ENCODE measurements at places on chromosomes 2 and 18.

DNA sequence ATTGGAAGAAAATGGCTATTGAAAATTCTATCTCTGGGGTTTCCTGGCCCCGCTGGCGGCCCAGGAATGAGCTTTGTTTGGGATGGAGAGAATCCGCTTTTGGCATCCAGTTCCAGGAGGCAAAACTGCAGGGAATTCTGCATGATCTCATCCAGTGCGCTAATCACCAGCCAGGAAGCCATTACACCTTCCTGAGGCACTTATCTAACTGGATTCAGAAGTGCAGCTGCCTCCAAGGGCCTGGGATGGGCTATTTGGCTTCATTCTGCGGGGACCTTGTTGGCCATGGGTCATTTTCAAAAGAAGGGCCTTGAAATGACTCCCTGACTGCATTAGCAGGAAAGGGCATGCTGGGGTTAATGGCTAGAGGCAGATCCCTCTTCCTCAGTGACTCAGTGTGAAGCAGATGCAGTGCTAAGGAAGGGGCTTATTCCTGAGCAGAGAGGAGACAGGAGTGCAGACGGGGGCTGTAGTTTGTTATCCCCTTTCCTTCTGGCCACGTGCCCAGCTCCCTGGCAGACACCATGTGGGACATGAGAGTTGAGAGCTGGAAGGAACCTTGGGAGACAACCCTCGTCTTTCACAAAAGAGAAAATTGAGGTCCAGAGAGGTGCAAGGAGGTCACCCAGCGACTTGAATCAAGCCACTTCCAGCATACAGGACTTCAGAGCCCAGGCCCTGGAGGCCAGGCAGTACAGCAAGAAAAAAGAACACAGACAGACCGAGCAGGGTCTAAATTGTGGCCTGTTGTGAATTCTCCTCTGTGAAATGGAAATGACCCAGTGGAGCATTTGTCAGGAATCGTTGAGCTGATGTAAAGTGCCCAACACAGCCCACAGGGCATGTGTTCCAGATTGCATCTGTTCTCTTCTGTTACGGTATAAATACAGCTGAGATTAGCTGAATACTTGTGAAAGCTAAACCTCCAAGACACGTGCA is 161.8 kb downstream of the PRKCE start:
- no peak for DNase-seq

DNA sequence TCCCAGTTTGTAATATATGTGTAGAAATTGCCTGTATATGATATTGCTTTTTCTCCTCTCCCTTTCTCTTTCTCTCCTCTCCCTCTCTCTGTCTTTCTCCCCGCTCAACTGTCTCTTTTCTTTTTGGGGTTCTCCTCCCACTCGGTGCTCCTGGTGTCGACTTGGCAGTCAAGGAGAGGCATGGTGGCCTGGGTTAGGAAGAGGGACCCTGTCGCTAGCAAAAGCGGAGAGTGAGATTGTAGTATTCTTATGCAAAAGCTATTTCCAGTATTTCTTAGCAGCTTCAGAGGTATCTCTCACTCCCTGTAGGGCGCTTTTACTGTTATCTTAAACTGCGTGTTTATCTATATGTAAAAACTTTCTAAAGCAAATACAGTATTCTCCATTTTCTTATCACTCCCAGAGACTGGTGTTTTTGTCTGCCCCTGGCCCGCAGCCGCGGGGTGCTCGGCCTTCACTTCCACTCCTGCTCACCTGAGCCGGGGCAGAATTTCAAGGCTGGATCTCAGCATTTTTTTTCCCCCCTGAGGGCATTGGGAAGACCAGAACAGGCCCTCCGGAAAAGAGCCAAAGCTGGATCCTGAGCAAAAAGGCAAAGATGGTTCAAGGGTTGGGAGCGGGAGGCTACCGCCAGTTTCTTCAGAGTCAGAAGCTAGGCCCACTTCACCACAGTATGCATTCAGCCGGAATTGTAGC is 4.3 kb downstream of the SIX3 start:
- no peak for DNase-seq

GRCh38 chr2:98538280-98539041 is 69.9 kb downstream of the COA5 start:
- DNase-seq: no peak

DNA sequence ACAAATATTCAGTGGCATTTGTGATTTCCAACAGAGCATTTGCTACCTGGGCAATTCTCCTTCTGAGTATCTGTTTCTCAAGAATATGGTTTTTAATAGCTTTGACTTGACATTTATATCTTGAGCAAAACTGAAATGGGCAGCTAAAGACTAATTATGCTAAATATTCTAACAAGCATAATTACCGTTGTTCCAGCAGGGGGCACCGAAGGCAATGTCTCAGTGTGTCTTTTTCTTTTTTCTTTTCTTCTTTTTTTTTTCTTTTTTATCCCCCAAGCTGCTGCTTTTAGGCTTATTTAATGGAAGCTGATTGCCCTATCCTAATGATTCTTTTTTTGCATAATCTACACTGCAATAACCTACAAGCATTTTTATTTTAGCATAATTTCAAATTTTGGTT is 138.9 kb upstream of the NABP1 start:
- no peak for DNase-seq

- DNase-seq: no peak
These were observed 225.0 kb downstream of the TTC32 start for GRCh38 chr2:19676770-19677169.

DNA sequence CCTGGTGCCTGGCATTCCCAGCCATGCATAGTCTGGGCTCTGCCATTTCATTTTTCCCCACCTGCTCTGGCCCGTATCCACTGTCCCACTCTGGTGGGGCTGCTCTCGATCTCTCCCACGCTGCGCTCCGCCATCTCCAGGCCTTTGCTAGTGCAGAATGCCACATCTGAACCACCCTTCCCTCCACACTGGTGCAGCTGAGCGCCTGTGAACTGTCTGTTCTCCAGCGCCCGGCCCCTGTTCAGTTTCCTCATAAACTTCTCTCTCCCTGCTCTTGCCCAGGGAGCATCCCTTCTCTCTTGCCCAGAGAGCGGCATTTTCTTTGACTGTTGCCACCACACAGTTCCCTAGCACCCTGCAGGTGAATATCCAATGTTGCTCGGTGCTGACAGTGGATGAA is 21.5 kb downstream of the POMC start:
- no peak for DNase-seq

- no peak for DNase-seq
These were observed 100.4 kb upstream of the SLC1A4 start for GRCh38 chr2:64888591-64889309.

DNA sequence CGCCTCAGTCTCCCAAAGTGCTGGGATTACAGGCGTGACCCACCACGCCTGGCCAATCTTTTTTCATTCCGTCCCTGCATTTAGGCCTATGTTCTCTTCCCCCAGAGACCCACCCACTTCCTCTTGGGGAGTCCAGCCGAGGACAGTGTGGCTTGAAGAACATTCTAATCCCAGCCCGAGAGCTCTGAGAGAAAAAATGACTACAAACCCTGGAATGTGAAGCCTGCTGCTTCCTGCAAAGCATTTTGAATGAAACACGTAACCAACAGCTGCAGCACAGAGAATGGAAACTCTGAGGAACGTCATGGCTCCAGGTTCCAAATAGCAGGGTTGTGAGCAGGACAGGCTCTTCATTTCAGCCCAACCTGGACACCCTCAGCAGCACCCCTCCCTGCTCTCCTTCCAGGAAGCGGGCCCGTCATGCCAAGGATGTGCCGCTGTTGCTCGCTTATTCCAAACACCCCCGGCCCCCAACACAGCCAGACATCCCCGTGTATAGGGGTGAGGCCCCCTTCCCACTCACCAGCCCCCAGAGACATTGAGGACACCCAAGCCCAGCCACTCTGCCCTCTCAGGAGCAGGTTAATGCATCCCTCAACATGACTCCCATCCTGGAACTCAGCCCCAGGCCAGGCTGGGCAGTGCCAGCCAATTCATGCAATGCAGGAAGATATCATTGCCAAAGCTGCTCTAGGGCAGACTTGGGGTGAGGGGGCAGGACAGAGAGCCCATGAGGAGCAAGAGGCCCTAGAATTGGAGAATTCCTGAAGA is 139.8 kb downstream of the ZFP36L2 start:
- no peak for DNase-seq

DNA sequence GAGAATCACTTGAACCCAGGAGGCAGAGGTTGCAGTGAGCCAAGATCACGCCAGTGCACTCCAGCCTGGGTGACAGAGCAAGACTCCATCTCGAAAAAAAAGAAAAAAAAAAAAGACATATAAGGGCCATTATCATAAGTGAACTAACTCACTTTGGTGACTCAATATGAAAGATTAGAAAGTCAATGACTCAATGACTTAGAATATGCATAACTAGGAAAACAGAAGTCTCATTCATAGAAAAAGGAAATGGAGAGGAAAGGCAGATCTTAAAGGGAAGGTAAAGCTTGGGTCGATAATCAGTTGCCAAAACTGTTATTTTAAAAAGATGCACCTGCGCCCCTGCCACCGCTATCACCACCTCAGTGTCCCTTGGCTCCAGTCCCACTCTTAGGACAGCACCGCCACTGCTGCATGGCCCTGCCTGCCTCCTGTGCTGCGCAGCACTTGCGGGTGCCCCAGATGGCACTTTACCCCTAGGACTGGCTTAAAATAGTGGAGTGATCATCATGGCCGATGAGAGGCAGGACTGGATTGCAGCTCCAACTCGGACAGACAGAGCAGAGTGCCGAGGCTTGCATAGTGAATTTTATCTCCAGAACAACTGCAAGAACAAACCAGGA is 54.7 kb downstream of the INO80D start:
- peak; percentile 3 for DNase-seq

DNA sequence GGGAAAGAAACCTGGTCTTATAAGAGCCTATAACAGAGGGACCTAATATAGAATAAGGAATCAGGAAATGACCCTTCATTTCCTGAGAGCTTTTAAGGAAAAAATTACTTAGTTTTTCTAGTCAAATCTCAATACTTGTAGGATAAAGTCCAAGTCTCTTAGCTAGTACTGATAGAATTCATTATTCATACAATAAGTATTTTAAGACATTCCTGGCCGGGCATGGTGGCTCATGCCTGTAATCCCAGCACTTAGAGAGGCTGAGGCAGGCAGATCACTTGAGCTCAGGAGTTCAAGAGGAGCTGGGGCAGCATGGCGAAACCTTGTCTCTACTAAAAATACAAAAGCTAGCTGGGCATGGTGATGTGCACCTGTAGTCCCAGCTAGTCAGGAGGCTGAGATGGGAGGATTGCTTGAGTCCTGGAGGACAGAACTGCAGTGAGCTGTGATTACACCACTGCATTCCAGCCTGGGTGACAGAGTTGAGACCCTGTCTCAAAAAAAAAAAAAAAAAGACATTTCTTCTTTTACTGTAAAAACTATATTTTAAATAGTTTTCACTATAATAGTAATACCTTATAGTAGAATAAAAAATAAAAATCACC is 3.2 kb downstream of the RAB3GAP1 start:
- no peak for DNase-seq

Data from SIG-M5 (cell line).